Panc1 (cell line): ENCODE measurements at places on chromosomes 4 and X. TPM values are rescaled to one million over a fixed set of nuclear protein-coding genes. Genes with fewer than 3 reads are reported as not detected.

The RPS6KA6 gene
- 0.05 TPM for total RNA-seq

The CNKSR2 gene
- not detected for total RNA-seq

The OTOP1 gene
- not detected for total RNA-seq

The FHDC1 gene
- total RNA-seq, result 0.21 TPM

The GAGE12J gene
- 1.1 TPM for total RNA-seq

The GYPA gene
- not detected for total RNA-seq

The TBX22 gene
- not detected for total RNA-seq

The APBB2 gene
- total RNA-seq, result 27.1 TPM

The SMIM43 gene
- total RNA-seq, result not detected

The NPY1R gene
- total RNA-seq, result not detected

The ANOS1 gene
- 0.18 TPM for total RNA-seq

GRCh38 chrX:85611926-85612325, 232.5 kb upstream of the POF1B start:
- DNase-seq, result no peak

DNA sequence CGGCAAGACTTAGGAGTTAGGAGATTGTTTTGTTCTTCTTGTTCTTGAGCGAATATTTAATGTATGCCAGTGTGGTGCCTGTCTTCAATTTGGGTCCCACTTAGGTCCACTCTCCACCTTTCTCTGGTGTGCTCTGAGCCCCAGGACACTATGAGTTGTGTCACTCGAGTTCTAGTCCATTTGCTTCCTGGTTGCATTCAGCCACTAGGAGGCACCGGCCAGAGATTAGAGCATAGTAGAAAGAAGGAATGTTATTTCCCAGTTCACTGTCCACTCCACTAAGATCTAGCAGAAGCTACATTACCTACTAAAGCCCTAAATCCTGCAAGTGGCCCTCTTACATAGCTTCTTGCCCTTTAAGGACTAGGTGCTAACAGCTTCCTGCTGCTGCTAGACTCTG, 326.9 kb downstream of the NAF1 start:
- no peak for DNase-seq

GRCh38 chr4:94365304-94365703, 22.7 kb upstream of the HPGDS start:
- DNase-seq, result no peak

DNA sequence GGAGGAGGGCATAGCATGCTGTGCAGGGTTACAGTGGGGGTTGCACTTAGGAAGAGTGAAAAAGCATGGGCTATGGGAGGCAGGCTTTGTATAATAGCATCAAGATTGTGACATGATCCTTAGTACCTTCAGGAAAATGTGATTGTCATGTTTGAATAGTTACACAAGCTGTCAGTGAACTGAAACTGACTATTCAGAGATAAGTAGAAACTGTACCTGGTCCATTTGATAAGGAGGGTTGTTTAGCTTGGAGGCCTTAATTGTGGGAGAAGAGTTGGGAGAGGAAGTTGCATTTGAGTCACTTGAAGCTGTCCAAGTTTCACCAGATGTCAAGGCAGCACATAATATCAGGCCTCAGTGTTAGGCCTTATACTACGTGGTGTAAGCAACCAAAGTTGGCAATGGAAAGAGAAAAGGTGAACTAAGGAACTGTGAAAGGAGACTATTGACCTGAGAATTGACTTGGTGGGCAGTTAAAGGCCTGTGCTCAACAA, 85.0 kb downstream of the TEX13C start:
- DNase-seq, result no peak

DNA sequence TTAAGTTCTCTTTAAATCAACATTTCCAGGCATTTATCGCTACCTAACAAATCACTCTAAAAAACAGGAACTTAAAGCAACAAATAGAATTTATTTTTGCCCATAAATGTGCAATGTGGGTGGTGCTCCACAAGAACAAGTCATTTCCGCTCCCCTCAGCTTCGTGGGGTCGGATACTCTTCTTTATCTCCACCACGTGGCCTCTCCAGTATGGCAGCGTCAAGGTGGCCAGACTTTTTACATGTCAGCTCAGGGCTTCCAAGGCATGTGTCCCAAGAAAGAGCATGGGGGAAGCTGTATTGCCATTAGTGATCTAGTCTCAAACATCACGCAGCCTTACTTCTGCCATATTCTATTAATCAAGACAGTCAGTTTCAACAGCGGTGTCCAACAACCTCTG, 249.2 kb upstream of the NOCT start:
- DNase-seq, result no peak

GRCh38 chr4:107853444-107854355, 29.0 kb downstream of the SGMS2 start:
- no peak for DNase-seq

DNA sequence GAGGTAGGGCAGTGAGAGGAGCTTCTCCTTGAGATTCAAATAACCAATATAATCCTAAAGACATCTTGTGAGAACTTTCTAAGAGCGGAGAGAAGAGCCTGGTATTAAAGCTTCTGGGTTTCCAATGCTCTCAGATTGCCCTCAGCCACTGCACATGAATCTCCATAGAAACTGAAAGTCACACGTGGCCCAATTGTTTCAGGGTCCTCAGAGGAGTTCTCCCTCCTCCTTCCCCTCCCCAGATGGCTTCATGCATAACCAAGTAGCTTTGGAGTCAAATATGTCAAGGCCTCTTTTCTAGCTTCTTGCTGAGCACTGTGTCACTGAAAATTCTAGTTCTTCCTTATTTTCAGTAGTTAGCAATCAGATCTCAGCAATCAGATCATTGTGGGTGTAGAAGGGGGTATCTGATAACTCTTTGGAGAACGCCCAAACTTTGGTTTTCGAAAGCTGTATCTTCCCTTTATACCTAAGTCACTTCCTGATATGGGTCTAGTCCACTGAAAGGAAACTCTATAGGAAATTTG, 2.2 kb downstream of the BTK start:
- DNase-seq, result no peak

DNA sequence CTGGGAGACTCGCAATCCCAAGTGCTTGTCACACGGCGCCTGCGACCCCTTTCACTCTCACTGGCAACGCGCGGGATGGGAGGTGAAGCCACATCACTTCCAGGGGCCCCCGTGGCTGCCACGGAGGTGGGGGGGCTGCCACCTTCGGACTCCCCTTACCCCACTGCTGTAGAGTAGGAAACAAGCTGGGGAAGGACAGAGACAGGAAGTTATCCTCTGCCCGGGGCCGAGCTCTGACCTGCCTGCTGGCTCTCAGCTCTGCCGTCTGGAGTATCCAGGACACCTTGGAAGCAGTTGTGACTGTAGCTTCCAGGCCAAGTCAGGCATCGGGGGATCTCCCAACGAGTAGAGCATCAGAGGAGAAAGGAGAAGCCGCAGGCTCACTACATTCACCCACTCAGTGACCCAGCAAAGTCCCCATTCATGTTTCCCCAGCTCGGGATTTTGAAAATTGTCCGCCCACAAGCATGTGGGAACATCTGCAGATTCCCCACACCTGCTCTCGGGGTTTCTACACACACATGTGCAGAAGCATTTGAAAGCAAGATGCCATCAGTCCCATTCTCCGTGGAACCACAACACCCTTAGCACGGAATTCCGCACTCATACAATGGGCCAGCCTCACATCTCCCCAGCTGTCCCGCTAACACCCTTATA, 10.8 kb downstream of the PDZD4 start:
- no peak for DNase-seq

- no peak for DNase-seq
Measured at GRCh38 chr4:165326831-165327210, 648 bp upstream of the MSMO1 start.

DNA sequence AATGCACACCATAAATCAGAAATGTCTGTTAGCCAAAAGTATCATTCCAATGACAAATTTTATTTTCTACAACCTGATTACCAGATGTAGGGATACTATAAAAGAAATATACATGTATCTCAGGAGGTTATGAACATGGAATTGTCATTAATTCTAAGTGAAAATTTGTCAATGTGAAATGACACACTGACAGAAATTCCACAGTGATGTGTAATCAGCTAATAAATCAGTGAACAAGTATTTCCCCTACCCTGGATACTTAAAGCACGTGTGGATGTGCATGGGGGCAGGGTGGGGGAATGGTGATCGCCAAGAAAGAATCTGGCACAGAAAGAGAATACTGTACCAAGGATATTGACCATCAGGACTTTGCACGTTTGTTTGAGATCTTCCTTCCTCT, 123.6 kb downstream of the SH3RF1 start:
- peak; percentile 30 for DNase-seq

- peak; percentile 27 for DNase-seq
Measured at GRCh38 chr4:168710353-168710946, 213.6 kb downstream of the PALLD start.

GRCh38 chr4:48242511-48243195, 27.0 kb downstream of the TEC start:
- DNase-seq, result no peak

GRCh38 chr4:145154573-145154972, 25.8 kb downstream of the OTUD4 start:
- DNase-seq, result no peak

- DNase-seq, result no peak
Measured at GRCh38 chrX:12405306-12405705, 267.0 kb downstream of the FRMPD4 start.

- DNase-seq, result no peak
Measured at GRCh38 chr4:107850438-107850837, 25.7 kb downstream of the SGMS2 start.

DNA sequence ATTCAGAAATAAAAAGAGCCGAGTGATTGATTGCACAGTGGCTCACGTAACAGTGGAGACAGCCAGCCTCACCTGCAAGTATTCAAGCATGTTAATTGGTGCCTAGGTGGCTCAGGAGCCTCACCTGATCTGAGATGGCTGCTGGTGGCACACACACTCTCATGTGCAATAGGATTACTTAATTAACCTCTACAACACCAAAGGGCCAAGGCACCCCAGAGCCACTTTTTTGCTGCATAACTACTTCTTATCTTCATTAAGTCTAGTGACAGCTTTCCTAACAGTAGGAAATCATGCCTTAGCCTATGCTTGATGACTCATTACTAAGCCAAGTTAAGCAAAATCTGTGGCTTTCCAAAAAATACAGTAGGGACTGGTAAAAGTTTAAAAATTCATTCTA, 117.3 kb upstream of the NOCT start:
- no peak for DNase-seq

DNA sequence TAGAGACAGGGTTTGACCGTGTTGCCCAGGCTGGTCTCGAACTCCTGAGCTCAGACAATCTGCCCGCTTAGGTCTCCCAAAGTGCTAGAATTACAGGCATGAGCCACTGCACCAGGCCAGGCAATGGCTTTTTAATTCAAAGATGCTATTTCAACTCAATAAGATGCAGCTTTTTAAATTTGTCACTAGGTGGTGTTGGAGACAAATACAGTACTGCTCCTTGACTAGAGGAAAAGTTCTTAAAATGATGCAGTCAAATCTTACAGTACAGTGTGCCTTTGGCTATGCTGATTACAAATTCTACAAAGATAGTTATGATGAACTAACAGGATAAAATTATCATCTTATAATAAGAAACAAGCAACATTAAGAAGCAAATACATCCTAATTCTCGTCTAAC, 441.1 kb downstream of the KCNIP4 start:
- no peak for DNase-seq

DNA sequence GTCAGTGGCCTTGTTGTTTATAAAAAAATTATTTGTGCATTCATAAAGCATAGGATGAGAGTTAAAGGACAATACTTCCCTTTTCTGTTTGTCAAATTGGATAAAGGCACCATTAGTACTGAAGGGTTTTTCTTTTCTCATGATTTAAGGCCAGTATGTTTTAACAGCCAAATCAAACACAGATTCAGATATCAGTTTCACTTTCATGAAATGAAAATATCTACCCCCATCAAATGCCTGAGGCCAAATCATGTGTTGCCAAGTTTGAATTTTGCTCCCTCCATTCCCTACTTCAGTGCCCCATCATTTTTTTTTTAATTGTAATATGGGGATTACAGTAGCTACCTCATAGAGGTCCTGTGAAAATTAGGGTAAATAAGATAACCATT, 745.9 kb downstream of the RPA4 start:
- DNase-seq, result no peak

- no peak for DNase-seq
Measured at GRCh38 chrX:148771440-148771839, 271.0 kb downstream of the AFF2 start.

GRCh38 chr4:87913896-87914295, 61.6 kb upstream of the SPP1 start:
- no peak for DNase-seq

GRCh38 chrX:68634649-68635227, 12.7 kb upstream of the STARD8 start:
- no peak for DNase-seq

DNA sequence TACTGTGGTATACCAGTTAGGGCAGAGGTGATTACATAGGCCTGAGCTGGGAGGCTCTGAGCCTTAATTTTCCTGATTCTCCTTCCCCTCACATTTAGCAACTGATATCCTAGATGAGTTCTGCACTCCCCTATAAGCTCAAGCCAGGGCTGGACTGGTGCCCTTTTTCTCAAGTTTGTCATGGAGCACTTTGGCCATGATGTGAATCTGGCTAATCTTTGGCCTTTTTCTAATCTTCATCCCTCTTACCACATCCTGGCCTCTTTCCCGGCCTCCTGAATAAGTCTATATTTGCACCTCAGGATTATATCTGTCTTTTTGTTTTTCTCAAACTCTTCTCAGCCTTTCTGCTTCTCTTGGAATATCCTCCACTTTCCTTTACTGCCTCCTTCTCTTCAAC, 10.9 kb upstream of the LAS1L start:
- no peak for DNase-seq

- no peak for DNase-seq
Measured at GRCh38 chrX:149036086-149036485, 469.0 kb downstream of the IDS start.

- no peak for DNase-seq
Measured at GRCh38 chr4:56450342-56450741, 14.3 kb downstream of the PAICS start.

DNA sequence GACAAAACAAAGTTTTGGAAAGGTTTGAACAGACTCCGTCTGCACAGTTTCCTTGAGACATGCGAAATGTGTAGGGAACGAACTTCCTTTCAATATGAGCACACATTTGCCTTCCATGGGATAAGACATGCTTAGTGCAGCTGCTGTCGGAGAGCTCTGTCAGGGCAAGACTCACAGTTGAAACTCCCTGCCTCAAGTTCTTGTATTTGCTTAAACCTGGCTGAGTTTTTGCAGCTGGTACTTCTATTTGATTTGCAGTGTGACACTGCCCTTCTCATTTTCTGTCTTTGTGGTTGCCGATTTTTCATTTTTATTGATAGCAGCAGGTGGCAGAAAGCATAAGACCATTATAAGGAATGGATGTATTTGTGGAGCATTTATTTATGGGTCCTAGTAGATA, 18.2 kb upstream of the RHOH start:
- DNase-seq, result no peak

GRCh38 chrX:9440116-9440844, 24.6 kb upstream of the TBL1X start:
- no peak for DNase-seq
